ENCODE measurements at places on chromosomes 13 and 19. TPM values are rescaled to one million over a fixed set of nuclear protein-coding genes. Genes with fewer than 3 reads are reported as not detected.

Gene BEST2
- not detected for total RNA-seq

GRCh38 chr19:51094696-51095279 is 12.1 kb upstream of the KLK14 start:
- DNase-seq, result peak; percentile 30

Gene COL4A2
- total RNA-seq, result 638 TPM

Gene SULT2B1
- total RNA-seq, result 6.3 TPM

- DNase-seq, result no peak
Observed at GRCh38 chr13:90448466-90449037, 898.9 kb upstream of the MIR17HG start.

DNA sequence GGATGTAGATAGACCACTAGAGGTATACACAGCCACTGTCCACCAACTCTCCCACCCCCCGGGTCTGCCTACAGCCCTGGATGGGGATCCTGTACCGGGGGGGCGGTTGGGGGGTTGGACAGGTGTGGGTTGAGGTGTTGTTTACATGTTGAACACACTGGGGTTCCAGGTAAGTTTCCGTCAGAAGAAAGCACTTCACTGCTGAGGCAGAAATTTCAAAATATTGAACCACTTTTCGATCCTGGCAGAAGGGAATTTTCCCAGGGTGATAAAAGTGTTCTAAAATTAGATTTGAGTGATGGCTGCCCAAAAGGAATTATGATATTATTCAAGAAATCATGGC is 6.6 kb upstream of the CEACAM16 start:
- DNase-seq, result no peak

Gene UGGT2
- total RNA-seq, result 24.1 TPM
